ENCODE measurements at places on chromosomes 5 and 9.

DNA sequence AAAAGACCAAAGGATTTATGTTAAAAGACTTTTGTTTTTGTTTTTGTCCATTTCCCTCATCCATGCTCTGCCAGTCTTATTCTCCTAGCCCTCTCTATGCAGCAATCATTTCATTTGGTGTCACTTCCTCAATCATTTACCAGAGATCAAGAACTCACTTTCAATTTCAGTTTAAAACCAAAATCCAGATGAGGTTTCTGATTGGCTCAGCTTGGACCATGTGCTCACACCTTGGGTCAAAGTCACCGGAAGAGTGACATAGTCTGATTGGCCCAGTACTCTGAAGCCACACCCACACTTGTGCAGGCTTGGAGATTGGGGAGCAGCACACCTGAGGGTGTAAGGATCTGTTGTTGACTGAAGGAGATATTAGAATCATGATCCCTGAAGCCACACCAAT lies 79.6 kb downstream of the TLR4 start:
- no peak for DNase-seq

- no peak for DNase-seq
Measured at GRCh38 chr9:21251190-21251589, 11.4 kb upstream of the IFNA14 start.

- DNase-seq = no peak
Measured at GRCh38 chr5:11222169-11222568, 461.1 kb upstream of the DAP start.

DNA sequence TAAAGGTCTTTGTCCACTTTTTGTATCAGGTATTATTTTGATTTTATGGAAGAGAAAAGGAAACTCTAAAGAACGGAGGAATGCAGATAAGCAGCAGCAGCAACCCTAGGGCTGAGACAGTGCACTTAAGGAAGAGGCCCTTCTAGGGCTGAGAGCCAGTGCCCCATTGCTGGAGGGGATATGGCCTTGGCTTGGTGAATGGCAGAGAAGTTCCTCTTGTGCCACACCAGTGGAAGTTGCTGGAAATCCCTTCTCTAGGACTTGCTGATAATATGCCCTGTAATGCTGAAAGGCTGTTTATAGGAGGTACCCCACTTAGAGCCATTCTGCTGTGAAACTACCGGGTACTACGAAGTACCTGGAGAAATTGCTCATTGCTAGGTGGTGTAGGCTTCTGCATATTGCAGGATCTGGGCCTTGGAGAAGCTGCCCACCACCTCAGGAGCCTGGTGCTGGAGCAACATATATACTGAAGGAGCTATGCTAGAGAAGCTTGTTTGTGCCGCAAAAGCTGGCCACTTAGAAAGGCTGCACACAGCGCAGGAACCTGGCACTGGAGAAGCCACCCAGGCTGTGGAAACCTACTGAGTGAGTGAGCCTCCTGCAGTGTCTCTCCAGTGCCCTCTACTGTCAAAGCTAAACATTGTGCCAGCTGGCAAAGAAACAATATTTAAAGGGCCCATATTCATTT lies 9.6 kb upstream of the UBTD2 start:
- peak; percentile 61 for DNase-seq

- no peak for DNase-seq
Measured at GRCh38 chr5:657570-657969, 35.6 kb downstream of the TPPP start.

All from HuH-7 (cell line).